Coronary artery (tissue), 2 donors: ENCODE measurements at places on chromosomes 2 and 18.

- no peak for DNase-seq
Measured at GRCh38 chr18:23397907-23398306, 55.2 kb upstream of the RIOK3 start.

- no peak for DNase-seq
Measured at GRCh38 chr2:43083710-43084698, 142.4 kb downstream of the ZFP36L2 start.

DNA sequence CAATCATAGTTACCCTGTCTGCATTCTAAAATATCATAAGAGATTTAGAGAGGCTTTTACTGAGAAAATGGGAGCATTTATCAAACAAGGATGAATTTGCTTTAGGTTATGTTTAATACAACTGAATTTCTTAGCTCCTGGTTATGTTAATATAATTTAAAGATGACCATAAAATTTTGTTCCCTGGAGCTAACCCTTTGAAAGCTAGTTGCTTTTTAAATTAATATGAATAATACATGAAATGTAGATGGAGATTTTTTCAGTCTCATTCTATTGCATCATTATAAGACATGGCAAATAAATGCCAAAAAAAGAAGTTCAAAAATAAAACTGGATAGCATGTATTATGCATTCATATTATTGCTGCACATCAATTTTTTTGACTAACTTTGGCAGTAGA is 344.1 kb upstream of the NXPH2 start:
- DNase-seq, result no peak

DNA sequence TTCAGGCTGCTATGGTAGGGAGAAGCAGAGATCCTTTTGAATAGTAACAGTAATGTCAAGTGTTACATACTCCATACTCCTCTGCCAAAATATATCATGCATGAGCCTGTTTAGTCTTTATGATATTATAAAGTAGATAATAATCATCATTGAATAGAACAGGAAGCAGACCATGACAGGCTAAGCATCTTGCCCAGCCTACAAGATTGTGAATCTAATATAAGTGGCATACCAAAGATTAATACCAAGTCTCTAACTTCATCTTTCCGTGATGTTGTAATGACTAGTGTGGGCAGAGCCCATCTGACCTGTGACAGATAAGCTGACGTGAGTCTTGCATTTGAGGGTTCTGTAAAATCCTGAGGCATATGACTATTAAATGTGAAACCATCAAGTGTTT is 13.1 kb downstream of the NDUFB3 start:
- no peak for DNase-seq

DNA sequence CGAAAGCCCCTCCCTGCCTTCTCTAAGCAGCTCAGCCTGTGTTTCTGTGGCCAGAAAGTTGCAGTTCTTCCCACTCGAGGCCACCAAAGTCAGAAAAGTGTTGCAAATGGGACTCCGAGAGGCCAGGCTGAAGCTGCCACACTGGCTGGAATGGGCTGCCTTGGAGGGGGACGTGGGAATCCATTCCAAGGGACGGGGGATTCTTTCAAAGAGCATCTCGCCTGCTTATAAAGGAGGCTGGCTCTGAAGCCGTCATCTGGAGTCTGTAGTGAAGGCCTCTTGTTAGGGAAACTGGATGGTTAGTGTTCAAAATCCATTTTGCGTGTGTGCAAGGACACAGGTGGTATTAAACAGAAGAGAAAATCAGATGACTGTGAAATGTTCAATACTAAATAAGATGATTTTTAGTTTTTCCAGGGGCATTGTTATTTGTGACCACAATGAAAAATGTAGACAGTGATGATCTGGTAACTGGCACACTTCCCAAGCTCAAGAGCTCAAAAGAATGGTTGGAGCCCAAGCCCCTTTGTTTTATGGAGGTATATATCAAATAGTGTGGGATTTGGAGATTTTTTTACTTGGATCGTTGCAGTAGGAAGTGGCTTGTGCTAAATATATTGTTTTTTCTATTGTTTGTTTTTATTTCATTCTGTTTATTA is 782 bp downstream of the FAM228B start:
- peak; percentile 80 for DNase-seq

DNA sequence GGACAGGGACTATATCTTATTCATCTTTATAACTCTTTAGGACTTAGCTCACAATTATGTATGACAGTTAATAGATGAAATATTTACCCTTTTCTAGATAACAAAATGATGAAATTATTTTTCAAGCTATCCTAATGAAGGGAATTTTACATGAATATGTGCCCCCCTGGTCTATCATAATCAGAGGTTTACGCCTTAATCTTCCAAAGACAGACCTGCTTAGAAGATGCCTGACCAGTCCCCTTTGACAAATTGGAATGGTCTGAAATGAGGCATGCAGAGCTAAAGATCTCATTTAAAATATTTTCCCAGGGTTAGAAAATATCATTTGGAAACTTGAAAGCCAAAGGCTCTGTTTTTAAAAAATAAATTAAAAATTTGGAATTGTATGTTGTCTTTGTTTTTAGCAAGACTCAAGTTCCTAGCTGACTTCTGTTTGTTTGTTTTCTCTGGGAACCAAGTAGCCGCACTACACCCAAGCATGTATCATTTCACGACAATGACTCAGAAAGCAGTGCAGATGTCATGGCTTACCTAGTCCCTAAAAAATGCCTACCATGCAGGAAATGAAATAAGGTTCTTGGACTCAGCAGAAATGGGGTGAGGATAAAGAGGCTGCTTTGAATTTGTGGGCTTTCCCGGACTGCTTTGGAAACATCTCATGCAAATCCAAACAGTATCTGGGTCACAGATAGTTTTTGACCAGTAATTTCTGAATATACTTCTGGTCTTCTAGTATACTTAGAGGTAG is 162.1 kb downstream of the ZEB2 start:
- no peak for DNase-seq

DNA sequence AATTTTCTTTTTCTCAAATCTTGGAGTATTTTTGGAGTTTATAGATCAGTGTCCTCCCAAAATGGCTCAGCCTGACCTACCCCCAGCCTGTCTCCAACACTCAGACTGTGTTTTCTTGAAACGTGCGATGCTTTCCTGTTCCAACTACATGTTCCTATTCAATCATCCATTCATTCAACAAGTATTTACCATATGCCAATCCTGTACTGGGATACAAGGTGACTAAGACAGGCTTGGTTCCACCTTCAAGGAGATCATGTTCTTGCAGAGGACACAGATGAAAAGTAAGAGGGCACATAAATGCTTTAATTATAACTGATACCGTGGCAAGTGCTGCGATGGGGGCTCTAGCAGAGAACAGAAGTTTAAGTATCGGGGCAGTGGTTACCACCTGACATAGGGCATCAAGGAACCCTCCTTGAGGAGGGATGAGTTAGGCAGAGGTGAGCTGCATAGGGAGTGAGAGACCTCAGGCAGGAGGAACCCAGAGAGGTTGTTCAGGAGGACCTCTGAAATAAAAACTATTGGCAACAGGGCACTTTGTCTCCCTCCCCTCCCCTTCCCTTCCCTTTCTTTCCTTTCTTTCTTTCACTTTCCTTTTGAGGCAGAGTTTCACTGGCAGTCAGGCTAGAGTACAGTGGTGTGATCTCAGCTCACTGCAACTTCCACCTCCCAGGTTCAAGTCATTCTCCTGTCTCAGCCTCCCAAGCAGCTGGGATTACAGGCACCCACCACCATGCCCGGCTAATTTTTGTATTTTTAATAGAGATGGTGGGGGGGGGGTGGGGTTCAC is 469.0 kb downstream of the EPHA4 start:
- DNase-seq, result no peak

DNA sequence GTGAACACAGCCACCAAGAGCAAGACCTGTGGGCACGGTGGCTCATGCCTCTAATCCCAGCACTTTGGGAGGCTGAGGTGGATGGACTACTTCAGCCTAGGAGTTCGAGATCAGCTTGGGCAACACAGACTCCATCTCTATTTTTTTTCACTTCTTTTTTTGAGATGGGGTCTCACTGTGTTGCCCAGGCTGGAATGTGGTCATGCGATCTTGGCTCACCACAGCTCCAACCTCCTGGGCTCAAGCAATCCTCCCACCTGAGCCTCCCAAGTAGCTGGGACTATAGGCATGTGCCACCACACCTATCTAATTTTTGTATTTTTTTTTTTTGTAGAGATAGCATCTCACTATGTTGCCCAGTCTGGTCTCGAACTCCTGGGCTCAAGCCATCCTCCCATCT is 54.4 kb upstream of the SPRED2 start:
- DNase-seq, result no peak

- DNase-seq, result peak; percentile 40
Measured at GRCh38 chr2:129802290-129802689, 177.2 kb upstream of the RAB6C start.

DNA sequence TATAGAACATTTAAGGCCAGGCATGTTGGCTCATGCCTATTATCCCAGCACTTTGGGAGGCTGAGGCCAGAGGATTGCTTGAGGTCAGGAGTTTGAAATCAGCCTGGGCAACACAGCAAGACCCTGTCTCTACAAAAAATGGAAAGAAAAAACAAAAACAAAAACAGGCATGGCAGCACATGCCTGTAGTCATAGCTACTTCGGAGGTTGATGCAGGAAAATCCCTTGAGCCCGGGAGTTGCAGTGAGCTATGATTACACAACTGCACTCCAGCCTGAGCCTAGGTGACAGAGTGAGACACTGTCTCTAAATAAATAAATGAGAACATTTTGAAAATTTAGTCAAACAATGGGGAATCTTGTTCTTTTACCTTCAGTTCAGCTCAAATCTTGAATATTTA is 12.1 kb upstream of the YES1 start:
- no peak for DNase-seq

DNA sequence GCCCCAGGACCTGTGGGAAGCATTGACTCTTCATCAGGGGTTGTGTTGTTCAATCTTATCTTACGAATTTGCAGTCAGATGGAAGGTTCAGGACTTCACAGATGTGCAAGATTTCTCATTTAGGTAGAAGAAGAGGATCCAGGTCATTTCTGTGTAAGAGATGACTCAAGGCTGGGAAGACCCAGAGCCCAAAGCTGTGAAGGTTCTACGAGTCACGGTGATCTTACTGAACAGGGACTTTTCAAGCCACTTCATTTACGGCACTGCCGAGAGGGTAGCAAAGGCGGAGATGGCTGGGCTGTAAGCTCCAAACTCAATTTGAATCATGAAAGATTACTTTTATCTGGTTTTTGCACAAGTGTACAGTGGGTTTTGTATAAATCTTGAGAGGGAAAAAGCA is 228.0 kb upstream of the MEX3C start:
- DNase-seq, result no peak

GRCh38 chr2:171237751-171238505 is 77.2 kb upstream of the TLK1 start:
- no peak for DNase-seq
